ENCODE measurements at places on chromosomes 1 and 21. TPM values are rescaled to one million over a fixed set of nuclear protein-coding genes. Genes with fewer than 3 reads are reported as not detected.

DNA sequence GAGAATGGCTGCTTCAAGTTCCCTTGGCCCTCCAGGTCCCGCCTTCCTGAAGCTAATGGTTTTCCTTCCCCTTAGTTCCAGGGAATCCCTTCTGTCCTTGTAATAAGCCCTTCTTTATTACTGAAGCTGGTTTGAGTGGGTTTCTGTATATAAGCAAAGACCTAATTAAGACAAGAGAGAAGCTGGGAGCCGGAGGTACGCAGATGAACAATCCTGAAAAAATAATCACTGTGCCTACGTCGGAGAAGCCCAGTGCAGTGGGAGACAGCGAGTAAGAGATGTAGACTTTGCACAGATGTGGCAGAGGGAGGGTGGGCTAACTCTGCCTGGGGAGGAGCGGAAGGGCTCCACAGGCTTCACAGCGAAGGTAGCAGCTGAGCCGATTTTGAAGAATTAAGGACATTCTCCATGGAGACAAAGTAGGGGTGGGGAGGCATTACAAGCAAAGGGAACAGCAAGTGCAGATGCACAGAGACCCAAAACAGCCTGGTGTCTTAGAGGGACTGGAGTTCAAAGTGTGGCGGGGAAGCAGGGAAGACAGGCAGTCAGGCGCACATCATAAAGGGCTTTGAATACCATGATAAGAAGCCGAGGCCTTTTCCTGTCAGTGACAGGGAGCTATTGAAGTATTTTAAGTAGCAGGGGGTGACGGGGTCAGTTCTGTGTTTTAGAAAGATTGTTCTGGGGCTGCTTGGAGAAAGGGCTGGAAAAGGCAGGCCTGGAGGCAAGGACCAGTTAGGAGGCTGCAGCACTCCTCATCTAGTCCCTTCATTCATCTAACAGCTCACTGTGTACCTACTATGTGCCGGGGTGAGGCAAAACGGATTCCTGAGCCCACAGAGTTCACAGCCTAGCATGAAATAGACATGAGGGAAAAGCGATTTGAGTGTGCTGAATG lies 6.5 kb downstream of the RIMS3 start:
- DNase-seq: no peak

The TMPRSS15 gene
- not detected for polyA plus RNA-seq

DNA sequence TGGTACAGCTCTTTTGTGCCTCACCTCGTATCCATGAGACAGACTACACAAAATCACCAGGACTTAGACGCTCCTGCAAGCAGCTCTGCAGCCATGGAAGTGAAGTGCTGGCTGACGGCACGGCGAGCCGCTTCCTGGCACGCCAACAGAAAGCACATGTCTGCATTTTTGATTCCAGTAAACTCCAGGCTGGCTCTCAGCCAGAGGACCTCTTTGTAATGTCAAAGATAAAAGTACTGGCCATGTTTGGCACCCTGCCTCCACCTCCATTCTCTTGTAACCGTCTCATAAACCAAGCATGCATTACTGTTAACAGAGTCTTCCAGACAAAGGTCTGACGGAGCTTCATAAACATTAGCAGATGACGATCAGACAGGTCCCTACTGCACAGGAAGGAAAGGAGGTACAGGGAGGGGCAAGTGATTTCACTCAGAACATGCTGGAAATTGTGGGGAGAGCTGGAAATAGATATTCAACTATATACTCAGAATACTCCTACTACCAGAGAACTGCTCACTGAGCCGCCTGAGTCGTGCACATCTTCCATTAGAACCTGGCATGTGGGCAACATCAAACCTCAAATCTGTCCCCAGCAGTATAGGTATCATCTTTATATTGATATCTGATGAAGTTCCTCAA lies 632.0 kb downstream of the SMYD3 start:
- peak; percentile 93 for DNase-seq

DNA sequence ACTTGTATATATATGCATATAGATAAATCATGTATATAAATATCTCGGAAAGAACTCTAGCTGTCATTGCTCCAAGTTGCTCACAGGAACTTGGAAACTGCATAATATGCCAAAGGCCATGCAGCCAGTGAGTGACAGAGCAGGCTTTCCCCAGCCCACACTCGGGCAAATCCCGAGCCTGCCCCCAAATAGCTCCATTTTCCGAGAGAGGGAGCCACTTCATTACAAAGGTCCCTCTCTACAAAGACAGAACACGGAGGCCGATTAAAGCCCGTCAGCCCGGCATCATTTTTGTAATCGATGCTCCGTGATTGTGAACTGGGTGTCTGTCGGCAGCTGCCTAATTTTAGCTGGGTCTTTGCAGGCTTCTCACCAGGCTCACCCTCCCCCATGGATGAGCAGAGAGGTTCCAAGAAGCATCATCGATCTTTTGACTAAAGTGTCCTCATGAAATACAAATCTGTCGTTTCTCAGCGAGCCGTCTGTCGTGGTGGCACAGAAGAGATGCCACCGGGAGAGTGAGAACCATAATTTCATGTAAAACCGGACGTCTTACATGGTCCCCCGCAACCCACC lies 663.9 kb downstream of the PTPRU start:
- no peak for DNase-seq

The KRTAP7-1 gene
- polyA plus RNA-seq: not detected

The ZBTB8B gene
- 0.04 TPM for polyA plus RNA-seq

GRCh38 chr21:42969193-42969600 lies 5.2 kb upstream of the PKNOX1 start:
- DNase-seq: no peak

The C1orf226 gene
- 2.2 TPM for polyA plus RNA-seq

DNA sequence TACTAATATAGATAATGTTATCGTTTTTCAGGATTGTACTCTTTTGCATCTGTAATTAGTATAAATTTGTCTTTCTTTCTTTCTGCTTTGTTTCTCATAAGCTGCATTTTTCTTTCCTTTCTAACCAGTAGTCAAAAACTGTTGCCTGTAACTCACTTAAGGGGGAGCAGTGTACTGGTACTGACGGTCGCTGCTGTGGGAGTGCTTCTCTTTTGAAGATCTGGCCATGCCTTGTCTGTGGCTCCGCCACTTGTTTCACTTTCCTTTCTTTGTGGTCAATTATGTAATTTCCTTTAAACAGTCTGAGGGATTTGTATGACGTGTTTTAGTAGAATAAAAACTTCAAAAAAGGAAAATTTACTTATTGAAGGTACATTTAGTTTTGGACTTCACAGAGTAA lies 37.0 kb downstream of the MIA3 start:
- DNase-seq: no peak

DNA sequence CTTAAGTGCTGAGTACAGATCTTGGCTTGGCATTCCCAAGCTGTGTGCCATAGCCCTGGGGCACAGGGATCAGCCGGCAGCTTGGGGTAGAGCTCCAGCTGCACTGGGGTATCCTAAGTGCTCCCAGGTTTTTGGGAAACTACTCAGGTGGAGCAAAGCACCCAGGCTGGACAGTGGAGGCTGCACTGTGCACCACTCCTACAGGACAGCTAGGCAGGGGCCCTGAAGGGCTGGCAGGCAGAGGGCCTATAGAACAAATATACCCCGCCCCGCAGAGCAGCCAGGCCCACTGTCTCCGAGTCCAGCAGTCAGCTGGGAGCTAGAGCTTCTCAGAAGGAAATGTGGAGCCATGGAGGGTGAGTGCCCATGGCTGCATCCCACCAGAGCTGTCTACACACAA lies 691.7 kb upstream of the ADGRL2 start:
- no peak for DNase-seq

- DNase-seq: no peak
Measured at GRCh38 chr1:15197591-15198447, 44.3 kb downstream of the TMEM51 start.

DNA sequence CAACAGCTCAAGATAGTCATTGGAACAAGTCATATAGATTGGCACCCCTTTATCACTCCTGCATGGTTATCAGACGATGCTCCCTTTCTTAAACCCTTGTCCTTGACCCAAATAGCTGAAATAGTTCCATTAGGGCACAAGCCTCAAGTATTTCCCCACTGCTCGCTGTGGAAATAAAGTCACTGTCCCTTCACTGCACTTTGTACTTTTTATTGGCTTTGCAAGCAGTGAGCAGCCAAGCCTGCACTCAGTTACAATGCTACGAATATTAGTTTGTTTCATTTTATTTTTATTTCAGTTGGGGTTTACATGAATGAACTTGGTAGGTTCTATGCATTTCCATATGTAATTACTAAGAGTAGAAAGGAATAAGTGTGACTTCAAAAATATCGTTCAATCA lies 1176.4 kb downstream of the BRINP3 start:
- DNase-seq: no peak

- no peak for DNase-seq
Measured at GRCh38 chr1:183891158-183891856, 86.4 kb downstream of the RGL1 start.

- no peak for DNase-seq
Measured at GRCh38 chr21:27269644-27270043, 302.8 kb upstream of the ADAMTS5 start.

DNA sequence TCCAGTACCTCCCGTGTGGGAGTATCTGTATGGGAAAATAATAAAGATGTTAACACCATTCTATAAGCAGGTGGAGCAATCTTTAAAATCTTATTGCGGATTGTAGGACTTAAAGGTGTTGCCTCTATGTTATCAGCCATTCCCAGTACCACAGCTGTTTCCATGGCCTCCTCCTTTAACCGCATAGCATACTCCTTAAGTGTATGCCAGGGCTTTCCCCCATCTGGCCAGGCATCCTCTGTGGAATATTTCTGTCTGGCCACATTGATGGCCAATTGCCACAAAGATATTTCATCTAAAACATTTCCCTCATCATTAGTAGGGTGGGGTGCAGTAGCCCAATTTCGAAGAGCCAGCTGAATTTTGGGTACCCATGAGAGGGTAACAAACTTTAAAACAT lies 7.3 kb upstream of the STUM start:
- DNase-seq: no peak

DNA sequence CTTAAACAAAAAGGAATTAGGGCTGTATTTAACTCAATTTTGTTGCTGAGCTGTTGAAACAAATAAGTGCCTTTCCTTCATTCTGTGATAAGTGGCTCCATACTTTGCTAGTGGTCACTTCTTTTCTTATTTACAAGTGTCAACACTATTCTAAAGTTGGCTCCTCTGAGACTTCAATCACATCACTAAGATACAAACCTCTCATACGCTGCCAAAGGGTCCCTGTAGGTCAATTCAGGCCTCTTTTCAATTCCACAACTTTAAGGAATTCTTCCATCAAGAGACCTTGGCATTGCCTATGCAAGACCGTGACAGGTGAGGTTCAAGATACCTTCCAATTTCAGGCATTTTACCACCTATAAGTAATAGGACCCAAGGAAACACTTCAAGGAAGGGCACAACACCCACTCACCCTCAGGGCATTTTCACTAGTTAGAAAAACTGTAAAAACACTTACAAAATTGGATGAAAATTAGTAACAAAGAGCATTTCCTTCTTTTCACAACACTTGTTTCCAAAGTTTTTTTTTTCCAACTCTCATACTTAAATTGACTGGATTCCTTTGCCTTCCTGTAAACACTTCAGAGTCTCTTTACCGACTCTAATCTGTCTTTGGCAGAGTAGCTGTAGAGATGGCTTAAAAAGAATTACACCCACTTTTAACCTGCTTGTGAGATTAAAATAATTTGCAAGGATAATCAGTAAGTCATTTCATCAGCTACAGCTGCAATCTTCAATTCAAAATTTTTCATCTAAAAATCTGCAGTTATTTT lies 24.5 kb downstream of the SERBP1 start:
- DNase-seq: no peak

- DNase-seq: no peak
Measured at GRCh38 chr1:11373895-11374747, 101.1 kb downstream of the UBIAD1 start.

The PIK3C2B gene
- 19.7 TPM for polyA plus RNA-seq

DNA sequence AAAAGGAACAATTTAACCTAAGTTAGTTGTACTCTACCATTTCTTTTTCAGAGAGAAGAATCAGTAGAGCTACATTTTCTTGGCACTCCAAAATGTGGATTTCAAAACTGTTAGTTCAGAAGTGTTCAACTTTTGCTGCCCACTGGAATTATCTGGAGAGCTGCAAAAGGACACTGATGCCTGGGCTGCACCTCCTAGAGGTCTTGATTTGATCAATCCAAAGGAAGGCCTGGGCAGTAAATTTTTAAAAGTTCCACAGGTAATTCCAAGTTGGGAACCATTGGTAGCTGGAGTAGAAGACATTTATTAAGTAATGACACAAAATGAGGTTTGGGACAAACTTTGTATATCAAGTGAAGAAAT lies 79.3 kb upstream of the HMCN1 start:
- no peak for DNase-seq

GRCh38 chr21:14993115-14993514 lies 71.7 kb downstream of the NRIP1 start:
- DNase-seq: no peak

The AMIGO1 gene
- 6.4 TPM for polyA plus RNA-seq

The CADM3 gene
- 27.0 TPM for polyA plus RNA-seq

DNA sequence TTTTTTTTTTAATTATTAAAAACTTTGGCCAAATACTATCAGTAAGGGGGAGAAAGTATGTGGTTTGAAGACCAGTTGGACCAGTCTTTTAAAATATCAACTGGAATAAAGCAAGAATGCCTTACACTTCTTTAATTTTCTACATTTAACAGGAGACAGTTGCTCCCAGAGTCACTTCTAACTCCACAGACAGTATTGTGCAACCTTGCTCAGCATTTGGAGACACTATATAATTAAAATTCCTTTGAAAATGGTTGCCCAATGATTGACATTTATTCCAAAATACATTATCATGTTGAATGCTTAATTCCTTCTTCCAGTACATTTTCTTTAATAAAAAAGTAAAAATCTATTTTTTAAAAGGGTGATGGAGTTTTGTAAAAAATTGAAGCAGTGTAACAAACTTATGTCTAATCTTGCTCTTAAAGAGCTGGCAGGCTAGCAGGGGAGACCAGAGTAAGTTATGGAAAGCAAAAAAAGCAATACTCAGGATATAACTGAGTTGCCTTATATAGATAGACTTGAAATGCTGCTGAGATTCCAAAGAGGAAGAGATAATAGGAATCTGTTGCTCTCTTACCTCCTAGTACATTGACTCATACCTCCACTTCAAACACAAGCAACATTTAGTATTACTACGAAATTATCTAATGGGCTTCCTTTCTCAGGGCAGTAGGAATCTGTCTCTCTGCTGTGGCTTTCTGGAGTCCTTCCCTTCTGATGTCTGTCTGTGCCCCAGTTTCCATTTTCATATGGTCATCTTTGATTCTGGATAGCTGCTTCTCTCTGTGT lies 69.7 kb upstream of the RGL1 start:
- no peak for DNase-seq

GRCh38 chr1:163709636-163710035 lies 387.9 kb downstream of the NUF2 start:
- no peak for DNase-seq

GRCh38 chr1:21621761-21622436 lies 47.3 kb downstream of the RAP1GAP start:
- DNase-seq: no peak

GRCh38 chr1:221468546-221468945 lies 273.3 kb downstream of the DUSP10 start:
- DNase-seq: no peak

- no peak for DNase-seq
Measured at GRCh38 chr1:186503190-186503589, 42.3 kb upstream of the PDC start.

DNA sequence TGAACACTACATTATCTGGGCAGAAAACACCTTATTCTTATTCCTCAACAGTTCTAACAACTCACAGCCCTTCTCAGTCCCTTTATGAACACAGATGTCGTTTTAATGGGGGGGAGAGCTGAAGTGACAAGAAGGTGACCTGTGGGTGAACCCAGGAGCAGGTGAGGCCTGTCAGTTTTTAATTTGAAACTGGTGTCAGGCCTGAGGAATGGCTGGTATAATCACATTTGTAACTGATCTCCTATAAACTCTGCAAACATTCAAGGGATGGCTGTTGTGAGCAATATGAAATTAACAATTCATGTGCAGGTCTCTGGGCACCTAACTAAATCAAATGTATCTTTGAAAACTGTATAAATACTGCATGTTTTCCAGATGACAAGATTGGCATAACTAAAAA lies 362.1 kb upstream of the NR5A2 start:
- DNase-seq: no peak

Measured in urinary bladder (tissue), 4 donors.